ENCODE measurements at places on chromosomes 1 and 21.

GRCh38 chr21:29691616-29692491 is 247.9 kb downstream of the GRIK1 start:
- no peak for DNase-seq

DNA sequence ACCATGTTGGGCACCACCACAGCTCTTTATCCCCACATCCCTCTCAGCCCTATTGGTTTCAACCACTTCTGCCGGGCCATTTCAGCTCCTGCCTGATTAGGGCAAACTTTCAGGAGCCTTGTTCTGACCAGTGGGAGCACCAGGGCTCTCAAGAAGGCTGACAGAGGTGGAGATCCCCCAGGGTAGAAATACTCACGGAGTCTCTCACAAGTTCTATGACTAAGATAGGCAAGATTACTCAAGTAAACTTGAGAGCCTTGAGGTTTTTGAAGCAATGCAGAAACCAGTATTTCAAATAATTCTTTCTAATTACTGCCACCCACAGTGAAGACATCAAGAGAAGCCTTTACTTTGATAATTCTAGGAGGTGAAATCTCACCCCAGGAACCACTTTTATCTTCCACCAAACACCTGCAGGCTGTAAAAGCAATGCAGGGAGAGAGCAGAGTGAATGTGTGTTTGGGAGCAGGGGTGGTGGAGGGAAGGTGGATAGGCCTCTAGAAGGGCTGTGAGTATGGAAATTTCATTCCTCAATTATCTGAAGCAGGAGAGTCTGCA is 6.6 kb upstream of the PTCH2 start:
- no peak for DNase-seq

GRCh38 chr1:49358036-49358435 is 581.3 kb upstream of the BEND5 start:
- no peak for DNase-seq

DNA sequence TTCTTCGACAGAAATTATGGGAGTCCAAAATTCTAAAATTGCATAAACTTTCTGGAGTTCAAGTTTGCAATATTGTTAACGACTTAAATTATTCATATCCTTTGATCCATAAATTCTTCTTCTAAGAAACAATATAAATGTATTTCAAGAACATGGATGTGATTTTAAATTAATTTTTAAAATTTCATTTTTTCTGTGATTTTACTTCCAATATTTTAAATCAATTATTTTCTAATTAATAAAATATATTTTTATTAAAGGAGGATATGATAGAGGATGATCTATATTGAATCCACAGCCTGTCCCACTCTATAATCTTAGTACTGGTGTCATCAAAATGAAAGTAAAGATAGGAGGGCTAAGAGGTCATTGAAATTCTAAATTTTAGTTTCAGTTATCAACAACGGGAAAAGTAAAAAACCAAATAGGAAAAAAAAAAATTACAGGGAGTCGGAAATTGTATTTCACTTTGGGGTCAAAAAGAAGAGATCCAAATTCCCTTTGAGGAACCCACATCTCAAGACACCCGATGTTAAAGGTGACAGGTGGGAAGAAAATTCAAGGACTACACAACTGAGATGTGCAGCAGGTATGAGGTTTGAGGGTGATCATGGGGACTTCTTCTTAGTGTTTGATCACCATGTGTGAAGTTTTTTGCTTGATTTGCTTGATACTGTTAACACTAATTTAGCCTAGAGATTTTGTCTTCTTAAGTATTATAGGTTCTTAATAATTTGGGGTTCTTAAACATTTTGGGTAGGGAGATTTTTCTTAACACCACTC is 154.8 kb upstream of the RGS18 start:
- DNase-seq, result no peak

- DNase-seq, result no peak
These were observed 304.7 kb upstream of the PTBP2 start for GRCh38 chr1:96416701-96417444.

DNA sequence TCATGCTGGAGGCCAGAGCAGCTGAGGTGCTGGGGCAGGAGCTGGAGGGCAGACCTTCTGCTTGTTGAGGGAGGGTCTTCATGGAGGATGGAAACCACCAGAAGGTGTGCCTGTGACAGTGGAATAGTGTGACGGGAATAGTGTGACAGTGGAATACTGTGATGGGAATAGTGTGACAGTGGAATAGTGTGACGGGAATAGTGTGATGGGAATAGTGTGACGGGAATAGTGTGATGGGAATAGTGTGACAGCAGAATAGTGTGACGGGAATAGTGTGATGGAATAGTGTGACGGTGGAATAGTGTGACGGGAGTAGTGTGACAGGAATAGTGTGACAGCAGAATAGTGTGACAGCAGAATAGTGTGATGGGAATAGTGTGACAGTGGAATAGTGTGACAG is 325.1 kb downstream of the HHAT start:
- no peak for DNase-seq

- no peak for DNase-seq
These were observed 2.7 kb upstream of the HMGN2 start for GRCh38 chr1:26469558-26469957.

All from fibroblast of skin of left quadriceps (primary cell).